ENCODE measurements at places on chromosomes 4 and X.

DNA sequence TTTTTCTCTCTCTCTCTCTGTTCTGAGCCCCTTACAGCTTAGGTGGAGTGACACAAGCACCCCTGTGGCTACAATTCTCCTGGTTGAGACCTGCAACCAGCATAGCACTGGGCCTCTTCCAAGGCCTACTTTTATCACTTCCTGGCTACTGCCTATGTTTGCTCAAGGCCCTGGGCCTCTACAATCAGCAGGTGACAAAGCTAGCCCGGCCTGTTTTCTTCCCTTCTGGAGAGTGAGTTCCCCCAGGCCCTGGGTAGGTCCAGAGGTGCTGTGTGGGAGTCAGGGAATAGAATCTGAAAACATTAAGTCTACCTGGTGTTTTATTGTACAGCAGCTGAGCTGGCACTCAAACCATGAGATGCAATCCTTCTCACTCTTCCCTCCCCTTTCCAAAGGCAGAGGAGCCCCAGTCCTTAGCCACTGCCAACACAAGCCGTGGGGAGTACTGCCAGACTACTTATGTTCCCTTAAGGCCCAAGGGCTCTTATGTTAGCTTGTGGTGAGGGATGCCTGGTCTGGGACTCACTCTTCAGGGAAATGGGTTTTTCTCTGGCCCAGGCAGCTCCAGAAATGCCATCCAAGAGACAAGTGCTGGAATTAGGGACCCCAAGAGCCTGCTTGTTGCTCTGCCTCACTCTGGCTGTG lies 23.8 kb upstream of the MAGEC3 start:
- no peak for DNase-seq

DNA sequence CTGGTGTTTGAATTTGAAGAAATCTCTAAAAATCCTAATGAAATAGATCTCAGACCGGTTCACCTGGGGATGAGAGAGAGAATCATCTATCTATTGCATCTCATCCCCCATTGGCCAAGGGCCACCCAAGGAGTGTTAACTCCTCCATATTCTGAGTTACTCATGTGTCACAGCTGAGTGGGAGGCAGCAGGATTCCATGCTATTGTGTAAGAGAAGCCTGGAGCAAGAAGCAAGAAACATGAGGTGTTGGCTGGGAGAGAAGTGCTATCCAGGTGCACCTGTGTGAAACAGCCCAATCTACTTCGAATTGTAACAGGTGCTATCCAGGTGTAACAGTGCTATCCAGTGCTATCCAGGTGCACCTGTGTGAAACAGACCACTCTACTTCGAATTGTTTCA lies 150.3 kb upstream of the MAOA start:
- no peak for DNase-seq

- no peak for DNase-seq
These were observed 216.8 kb downstream of the GRID2 start for GRCh38 chr4:92520563-92520962.

DNA sequence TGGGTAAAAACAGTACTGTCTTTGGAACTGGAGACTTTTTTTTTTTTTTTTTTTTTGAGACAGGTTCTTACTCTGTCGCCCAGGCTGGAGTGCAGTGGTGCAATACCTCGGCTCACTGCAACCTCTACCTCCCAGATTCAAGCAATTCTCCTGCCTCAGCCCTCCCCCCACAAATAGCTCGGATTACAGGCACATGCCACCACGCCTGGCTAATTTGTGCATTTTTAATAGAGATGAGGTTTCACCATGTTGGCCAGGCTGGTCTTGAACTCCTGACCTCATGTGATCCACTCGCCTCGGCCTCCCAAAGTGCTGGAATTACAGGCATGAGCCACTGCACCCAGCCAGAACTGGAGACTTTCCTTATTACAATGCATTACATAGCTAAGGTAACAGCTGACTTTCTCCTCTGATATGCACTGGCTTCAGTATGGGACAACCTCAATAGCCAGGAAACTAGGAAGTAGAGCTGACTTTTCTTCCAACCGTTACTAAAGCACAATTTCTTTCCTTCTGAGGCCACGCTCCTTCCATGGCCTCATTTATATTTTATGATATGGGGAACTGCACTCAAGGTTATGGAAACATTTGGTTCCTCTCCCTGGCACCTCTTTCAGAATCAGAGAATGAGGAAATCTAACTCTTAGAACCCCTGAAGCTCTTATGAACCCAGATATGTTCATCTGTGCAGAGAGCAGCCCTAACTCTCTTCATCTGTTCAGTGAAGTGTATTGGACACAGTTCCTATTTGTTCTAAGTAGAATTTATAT lies 53.5 kb upstream of the FAM9B start:
- no peak for DNase-seq

- no peak for DNase-seq
These were observed 2497.3 kb downstream of the ARAP2 start for GRCh38 chr4:33746979-33747378.

GRCh38 chrX:23013366-23013765 lies 13.6 kb downstream of the DDX53 start:
- DNase-seq = no peak

DNA sequence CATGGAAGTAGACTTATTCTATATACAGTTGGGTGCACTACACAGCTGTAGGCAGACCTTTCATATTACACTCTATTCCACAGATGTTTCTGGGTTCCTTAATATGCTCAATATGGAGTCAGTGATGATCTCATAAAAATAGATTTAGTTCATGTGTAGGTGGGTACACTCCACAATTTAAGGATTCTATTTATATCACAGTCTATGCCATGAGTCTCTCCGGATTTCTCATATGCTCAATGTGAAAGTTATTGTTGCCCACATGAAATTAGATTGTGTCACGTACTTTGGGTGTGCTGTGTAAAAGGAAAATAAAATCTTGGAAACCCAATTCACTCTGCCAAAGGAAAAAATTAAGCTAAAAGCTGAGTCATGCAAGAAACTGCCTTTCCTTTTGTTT lies 32.5 kb upstream of the TASL start:
- DNase-seq = no peak

DNA sequence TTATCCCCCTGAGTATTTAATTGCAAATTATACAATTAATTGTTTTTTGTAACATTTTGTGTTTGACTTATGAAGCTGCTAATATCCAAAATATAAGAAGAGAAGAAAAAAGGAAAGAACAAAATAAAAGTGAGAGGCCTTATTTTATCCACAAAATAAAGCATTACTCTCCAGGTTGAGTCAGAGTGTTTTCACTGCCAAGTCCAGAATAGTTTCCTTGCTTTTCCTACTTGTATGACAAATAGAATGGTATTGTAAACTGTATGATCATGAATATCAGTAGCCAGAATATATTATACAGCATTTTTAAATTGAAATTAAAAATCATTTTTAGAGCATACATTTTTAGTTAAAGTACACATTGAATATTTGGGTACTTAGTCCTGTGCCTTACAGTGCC lies 237.8 kb downstream of the NDST4 start:
- DNase-seq = no peak

DNA sequence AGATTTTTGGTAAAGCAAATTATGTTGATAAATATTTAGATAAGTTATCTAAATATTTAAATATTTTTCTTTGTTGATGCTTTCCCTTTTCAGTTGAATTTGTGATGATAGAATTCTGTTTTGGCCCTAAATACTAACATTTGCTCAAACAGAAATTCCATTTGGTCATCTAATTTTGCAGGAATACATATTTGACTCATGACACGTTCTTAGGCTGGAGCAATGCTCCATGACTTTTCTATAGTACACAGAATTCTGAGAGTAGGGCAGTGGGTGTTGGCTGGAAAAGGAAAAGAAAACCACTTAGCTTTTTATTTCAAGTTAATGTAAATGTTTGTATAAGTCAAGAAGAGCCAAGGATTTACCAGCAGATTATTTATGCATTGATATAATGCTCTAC lies 58.6 kb upstream of the GK2 start:
- DNase-seq = no peak

GRCh38 chr4:74152836-74153235 lies 5.1 kb upstream of the MTHFD2L start:
- no peak for DNase-seq

DNA sequence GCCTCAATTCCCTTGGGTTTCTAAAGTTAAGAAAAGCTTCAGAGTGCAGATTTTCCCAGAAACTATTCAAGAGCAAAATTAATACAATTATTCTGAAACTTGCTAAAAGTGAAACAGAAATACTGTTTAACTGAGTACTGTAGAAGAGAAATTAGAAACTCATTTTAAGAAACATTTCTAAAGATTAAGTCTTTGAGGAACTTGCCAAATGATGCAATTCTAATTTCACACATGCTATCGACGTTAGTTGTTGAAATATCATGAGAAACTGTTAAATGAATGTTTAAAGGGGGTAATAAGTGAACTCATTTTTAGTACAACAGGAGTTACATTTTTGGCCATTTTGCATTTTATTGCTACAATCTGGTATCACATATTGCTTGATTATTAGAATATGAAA lies 125.3 kb upstream of the MAOA start:
- no peak for DNase-seq

GRCh38 chr4:24640366-24640765 lies 56.0 kb upstream of the DHX15 start:
- no peak for DNase-seq

DNA sequence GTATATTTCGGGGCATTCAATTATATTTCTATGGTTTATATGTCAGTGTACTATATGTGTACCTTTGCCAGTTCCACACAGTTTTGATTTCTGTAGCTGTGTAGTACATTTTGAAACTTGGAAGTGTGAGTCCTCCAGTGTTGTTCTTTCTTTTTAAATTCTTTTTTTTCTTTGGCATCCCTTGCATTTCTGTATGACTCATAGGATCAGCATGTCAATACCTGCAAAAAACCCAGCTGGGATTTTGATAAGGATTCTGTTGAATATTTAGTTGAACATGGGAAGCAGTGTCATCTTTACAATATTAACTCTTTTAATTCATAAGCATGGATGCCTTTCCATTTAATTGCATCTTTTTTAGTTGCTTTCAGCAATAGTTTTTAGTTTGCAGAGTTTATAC lies 100.0 kb downstream of the SH3BGRL start:
- no peak for DNase-seq

DNA sequence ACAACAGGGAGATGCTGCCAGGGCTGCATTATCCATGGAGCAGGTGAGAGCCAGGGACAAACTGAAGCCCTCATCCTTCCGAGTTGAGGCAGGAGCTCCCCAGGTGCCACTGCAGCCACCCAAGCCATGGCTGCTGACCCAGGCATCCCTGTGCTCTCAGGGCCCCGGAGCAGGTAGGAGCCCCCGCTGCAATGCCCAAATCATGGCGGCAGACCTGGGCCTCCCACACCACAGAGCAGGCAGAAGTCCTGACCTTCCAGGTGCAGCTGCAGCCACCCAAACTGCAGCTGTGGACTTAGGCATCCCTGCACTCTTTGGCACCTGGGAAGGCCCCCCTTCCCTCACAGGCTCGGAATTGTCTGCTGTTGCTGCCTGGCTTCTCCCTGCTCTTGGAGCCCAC lies 443.6 kb downstream of the ARAP2 start:
- no peak for DNase-seq

- no peak for DNase-seq
These were observed 92.2 kb downstream of the GEMIN8 start for GRCh38 chrX:13937370-13938050.

- no peak for DNase-seq
These were observed 109.6 kb downstream of the SH2D1A start for GRCh38 chrX:124455966-124456365.

DNA sequence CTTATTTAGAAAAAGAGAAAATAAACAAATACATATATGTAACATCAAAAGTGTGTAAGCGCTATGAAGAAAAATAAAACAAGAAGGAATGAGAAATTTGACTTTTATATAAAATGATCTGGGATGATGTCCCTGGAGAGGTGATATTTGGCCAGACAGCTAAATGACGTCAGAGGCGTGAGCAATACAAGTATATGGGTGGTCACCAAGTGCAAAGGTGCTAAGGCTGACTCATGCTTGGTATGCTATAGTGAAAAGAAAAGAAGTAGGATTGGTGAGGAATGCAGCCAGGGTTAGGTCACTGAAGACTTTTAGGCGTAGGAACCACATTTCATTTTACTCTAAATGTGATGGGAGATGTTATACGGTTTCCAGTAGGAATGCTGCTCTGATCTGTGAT lies 1049.1 kb upstream of the TENM3 start:
- DNase-seq = no peak

GRCh38 chr4:4430492-4431195 lies 43.7 kb downstream of the NSG1 start:
- no peak for DNase-seq

- no peak for DNase-seq
These were observed 112.8 kb upstream of the ATXN3L start for GRCh38 chrX:13432414-13433297.

- DNase-seq = no peak
These were observed 83.9 kb downstream of the SNCA start for GRCh38 chr4:89752932-89753598.

- no peak for DNase-seq
These were observed 135.8 kb upstream of the GUCY1A1 start for GRCh38 chr4:155530857-155531256.

- DNase-seq = no peak
These were observed 16.7 kb downstream of the ARSJ start for GRCh38 chr4:113962719-113963265.

- DNase-seq = no peak
These were observed 73.9 kb downstream of the SORBS2 start for GRCh38 chr4:185738038-185738552.
